ENCODE measurements at places on chromosomes 6 and 20.
A peak's percentile ranks its signal among the peaks of the same experiment; 100 is the strongest.

GRCh38 chr6:4299476-4299875 lies 164.1 kb upstream of the ECI2 start:
- DNase-seq = no peak

GRCh38 chr6:92110403-92110802 lies 1309.0 kb downstream of the EPHA7 start:
- DNase-seq = no peak

DNA sequence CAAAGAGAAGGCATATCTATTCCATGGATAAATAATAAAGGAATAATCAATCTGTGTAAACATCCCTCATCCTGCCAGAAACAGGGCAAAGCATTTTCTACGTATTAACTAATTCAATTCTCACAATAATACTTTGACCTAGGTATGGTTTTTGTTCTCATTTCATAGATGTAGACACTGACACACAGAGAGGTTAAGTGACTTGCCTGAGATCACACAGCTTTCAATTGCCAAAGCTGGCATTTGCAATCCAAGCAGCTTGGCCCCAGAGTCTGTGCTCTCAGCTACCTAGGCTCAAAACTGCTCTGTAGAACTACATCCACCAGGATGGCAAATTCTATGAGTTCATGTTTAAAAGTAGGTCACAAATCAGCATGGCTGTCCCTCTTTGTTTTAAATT lies 124.9 kb downstream of the BMP7 start:
- no peak for DNase-seq

GRCh38 chr20:32582659-32583580 lies 2.2 kb downstream of the NOL4L start:
- DNase-seq = peak; percentile 17

DNA sequence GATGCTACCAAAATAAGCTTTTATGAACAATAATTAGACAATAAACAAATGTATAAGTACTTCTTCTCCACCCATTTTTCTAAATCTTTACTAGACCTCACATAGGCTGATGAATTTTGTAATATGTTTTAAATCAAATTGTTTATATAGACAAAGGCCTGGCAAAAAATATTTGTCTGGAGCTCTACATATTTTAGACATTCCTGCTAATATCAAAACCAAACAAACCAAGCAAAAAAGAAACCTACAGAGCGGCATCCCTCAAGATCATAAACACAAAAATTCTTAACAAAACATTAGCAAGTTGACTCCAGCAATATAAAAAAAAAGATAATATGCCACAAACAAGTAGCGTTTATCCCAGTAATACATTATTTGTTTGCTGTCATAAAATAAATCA lies 87.2 kb downstream of the ADAT2 start:
- DNase-seq = no peak

- no peak for DNase-seq
These were observed 1.6 kb upstream of the SNX9 start for GRCh38 chr6:157821342-157822033.

GRCh38 chr20:33612001-33612400 lies 50.1 kb upstream of the C20orf144 start:
- no peak for DNase-seq

- DNase-seq = no peak
These were observed 703 bp downstream of the EPHA7 start for GRCh38 chr6:93418408-93419303.

DNA sequence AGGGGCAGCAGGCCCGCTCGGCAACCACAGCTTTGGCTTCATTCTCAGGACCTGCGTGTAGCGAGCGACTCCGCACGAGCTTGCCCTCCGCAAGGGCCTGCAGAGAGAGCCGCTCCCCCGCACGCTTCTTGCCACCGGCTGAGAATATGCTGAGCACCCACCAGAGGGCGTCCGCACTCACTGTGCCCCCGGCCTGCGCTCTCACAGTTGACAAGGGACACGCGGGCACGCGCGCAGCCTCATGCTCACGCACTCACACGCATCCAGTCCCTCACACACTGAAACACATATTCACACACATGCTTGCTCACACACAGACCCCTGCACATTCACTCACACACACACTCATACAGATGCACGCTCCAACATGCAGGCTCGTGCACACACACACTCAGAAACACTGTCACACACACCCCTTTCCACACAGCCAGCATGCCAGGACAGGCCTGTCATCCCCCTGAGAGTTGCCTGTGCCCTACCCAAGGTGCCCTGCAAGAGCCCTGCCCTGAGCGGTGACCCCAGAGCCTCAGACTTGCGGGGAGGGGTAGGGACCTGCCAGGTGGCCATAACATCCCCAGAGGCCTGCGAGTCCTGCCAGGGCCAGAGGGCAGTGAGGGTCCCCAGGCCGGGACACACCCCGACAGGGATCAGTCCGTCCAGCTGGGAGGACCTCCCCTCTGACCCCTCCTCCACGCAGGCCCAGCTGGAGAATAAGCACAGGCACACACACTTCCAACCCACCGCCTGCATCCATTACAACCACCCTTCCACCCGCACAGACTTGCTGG lies 174.1 kb downstream of the BMP7 start:
- peak; percentile 19 for DNase-seq

- DNase-seq = no peak
These were observed 4.7 kb upstream of the LY86 start for GRCh38 chr6:6583836-6584235.

GRCh38 chr6:55208478-55209458 lies 34.5 kb downstream of the HCRTR2 start:
- DNase-seq = no peak

DNA sequence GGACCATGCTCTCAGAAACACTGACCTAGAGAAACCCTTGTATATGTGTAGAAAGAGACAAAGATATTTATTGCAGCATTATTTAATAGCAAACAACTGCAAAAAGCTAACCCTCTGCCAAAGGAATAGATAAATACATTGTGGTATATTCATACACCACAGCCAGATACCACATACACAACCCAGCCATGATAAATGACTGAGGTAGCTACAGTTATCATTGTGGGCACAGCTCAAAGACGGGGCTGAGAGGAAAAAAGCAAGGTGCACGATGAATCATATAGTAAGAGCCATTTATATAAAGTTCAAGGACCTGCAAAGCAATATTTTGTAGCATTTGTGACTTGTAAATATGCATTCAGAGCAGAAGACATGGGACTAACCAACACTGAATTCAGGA lies 30.8 kb downstream of the RSPO4 start:
- no peak for DNase-seq

- DNase-seq = no peak
These were observed 3.1 kb downstream of the CRYBG1 start for GRCh38 chr6:106363401-106364138.

- no peak for DNase-seq
These were observed 5.1 kb upstream of the IYD start for GRCh38 chr6:150363733-150364132.

- DNase-seq = no peak
These were observed 71.3 kb downstream of the ARHGAP18 start for GRCh38 chr6:129638686-129639085.

GRCh38 chr6:170371588-170371987 lies 65.0 kb downstream of the FAM120B start:
- DNase-seq = no peak

DNA sequence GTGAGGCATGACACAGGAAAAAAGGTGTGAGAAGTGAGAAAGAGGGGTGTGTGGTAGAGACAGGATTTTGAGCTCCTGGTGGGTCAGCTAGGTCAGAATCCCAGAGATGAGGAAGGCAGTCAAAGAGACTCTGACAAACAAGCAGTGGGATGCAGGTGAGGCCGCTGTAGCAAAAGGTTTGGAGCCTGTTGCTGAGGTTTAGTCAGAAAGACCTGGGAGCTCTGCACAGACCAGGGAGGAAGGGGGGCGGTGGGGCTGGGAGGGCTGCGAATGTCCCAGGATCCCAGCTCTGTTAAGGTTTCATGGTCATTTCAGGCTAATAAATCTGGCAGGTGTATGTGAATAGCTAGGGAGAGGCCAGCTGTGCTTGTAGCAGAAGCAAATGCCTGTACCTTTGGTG lies 373.9 kb upstream of the SYNCRIP start:
- DNase-seq = no peak

DNA sequence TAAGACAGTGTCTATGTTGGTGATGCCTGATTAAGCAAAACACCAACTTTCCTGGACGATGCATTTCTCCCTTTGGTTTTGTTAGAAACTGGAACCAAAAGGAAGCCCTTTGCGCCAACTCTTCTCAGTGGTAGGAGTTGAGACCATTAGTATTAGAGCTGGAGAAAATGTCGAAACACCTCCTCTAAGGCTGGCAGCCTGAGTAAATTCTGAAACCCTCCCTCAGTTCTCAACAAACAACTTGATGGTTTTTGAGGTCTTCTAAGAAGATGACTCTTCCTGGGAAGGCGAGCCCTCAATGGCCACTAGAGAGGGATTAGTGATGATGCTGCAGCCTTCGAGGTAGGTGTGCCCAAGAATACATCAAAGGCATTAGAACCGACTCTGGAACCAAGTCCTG lies 78.4 kb upstream of the CCN6 start:
- DNase-seq = no peak

Data from activated T-helper 1 cell treated with Interleukin-2 at 50 U/mL for 16 hours (primary cell).